Body of pancreas (tissue), 4 donors: ENCODE measurements at places on chromosomes 5 and 9.

DNA sequence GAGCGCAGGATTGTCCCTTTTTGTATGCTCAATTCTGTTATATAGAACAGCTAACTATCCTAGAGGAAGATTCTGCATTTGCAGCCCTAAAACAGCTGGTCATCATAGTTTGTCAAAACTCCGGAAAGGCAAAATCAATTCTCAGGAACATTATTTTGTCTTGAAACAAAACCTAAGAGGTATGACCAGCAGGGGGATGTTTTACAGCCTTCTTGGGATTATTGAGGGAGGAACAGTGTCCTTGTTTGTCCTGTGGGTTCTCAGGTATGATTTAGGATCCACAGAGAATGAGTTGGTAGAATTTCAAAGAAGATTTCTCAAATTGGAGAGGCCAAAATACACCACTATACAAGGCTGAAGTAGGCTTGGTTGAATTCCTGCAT is 136.4 kb downstream of the ZSWIM6 start:
- no peaks in the 10 kb centered on the region for H3K36me3 ChIP-seq
- no peaks in the 10 kb centered on the region for H3K27me3 ChIP-seq
- H3K27ac ChIP-seq = no peak overlapping the region
- H3K4me3 ChIP-seq = no peak overlapping the region

- H3K4me1 ChIP-seq = no peaks in the 10 kb centered on the region
- H3K4me3 ChIP-seq = no peak overlapping the region
- H3K27me3 ChIP-seq = no peaks in the 10 kb centered on the region
Observed at GRCh38 chr9:107375001-107375400, 91.9 kb downstream of the RAD23B start.

- no peaks in the 10 kb centered on the region for H3K27me3 ChIP-seq
- H3K4me1 ChIP-seq = no peaks in the 10 kb centered on the region
- H3K27ac ChIP-seq = no peak overlapping the region
- no peak overlapping the region for H3K4me3 ChIP-seq
- no peaks in the 10 kb centered on the region for H3K36me3 ChIP-seq
- no peak for DNase-seq
Observed at GRCh38 chr5:127615916-127616315, 33.0 kb upstream of the CTXN3 start.

GRCh38 chr9:130290291-130291181 is 25.0 kb downstream of the HMCN2 start:
- no peaks in the 10 kb centered on the region for H3K4me1 ChIP-seq
- H3K27me3 ChIP-seq = peaks cover 8% of the 10 kb centered on the region
- H3K27ac ChIP-seq = no peak overlapping the region
- peak; percentile 39 for DNase-seq
- H3K4me3 ChIP-seq = no peak overlapping the region

DNA sequence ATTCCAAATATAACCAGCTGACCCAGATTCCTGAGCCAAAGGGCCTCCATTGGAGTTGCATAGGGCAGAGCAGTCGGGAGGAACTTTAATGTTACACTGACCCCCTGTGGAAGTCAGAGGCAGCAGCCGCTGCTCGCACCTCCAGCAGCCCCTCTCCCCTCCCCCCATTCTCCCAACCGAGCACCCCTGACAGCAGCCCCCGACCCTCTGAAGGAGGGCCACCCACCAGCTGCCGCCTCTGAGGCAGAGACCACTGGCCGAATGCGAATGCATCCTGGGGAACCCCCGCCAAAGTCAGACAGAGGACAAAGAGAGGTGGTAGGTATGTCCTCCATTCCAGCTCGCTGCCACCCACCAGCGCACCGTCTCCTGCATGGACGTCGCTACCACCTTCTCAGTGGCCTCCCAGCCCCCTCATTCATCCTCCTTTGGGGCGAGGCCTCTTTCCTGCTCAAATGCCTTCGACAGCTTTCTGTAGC is 231.0 kb downstream of the CDK5RAP2 start:
- no peak overlapping the region for H3K4me3 ChIP-seq
- no peaks in the 10 kb centered on the region for H3K36me3 ChIP-seq
- no peaks in the 10 kb centered on the region for H3K4me1 ChIP-seq
- no peaks in the 10 kb centered on the region for H3K27me3 ChIP-seq

GRCh38 chr5:139955616-139956273 is 87.4 kb downstream of the NRG2 start:
- no peaks in the 10 kb centered on the region for H3K36me3 ChIP-seq
- H3K27me3 ChIP-seq = no peaks in the 10 kb centered on the region
- no peak overlapping the region for H3K27ac ChIP-seq
- H3K4me3 ChIP-seq = no peak overlapping the region
- no peak for DNase-seq

GRCh38 chr9:76697554-76697953 is 66.7 kb upstream of the PCA3 start:
- no peaks in the 10 kb centered on the region for H3K36me3 ChIP-seq
- H3K4me1 ChIP-seq = no peaks in the 10 kb centered on the region
- no peak overlapping the region for H3K27ac ChIP-seq
- no peak for DNase-seq

DNA sequence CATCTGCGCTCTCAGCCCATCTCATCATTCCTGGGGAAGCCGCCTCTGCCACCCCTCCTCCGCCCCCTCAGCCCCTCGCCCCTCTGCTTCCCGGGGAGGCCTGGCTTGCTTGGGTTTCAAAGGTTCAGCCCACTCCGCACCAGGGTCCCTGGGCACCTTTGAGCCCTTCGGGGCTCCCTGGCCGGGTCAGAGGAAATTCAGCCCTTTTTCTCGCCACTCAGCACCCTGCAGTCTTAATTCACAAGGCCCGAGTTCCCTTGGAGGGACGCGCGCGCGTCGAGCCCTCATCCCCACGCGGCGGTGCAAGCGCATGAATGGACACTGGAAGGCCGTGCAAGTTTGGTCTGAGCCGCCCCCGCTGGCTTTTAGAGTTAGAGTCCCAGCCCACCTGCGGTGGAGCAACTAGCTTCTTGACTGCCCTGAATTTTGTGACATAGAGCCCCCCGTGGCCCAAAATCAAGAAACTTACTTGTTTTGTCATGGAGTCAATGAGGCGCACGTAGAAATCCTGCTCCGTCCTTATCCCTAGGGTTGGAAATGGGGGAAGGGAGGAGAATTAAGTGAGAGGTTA is 4.5 kb downstream of the EBF1 start:
- H3K4me3 ChIP-seq = no peak overlapping the region
- no peak for DNase-seq
- no peaks in the 10 kb centered on the region for H3K27me3 ChIP-seq
- peaks cover 13% of the 10 kb centered on the region for H3K4me1 ChIP-seq
- H3K36me3 ChIP-seq = no peaks in the 10 kb centered on the region
